ENCODE measurements at places on chromosomes 12 and 14.

GRCh38 chr12:23236811-23237210, 611.8 kb downstream of the ETNK1 start:
- no peak for DNase-seq

DNA sequence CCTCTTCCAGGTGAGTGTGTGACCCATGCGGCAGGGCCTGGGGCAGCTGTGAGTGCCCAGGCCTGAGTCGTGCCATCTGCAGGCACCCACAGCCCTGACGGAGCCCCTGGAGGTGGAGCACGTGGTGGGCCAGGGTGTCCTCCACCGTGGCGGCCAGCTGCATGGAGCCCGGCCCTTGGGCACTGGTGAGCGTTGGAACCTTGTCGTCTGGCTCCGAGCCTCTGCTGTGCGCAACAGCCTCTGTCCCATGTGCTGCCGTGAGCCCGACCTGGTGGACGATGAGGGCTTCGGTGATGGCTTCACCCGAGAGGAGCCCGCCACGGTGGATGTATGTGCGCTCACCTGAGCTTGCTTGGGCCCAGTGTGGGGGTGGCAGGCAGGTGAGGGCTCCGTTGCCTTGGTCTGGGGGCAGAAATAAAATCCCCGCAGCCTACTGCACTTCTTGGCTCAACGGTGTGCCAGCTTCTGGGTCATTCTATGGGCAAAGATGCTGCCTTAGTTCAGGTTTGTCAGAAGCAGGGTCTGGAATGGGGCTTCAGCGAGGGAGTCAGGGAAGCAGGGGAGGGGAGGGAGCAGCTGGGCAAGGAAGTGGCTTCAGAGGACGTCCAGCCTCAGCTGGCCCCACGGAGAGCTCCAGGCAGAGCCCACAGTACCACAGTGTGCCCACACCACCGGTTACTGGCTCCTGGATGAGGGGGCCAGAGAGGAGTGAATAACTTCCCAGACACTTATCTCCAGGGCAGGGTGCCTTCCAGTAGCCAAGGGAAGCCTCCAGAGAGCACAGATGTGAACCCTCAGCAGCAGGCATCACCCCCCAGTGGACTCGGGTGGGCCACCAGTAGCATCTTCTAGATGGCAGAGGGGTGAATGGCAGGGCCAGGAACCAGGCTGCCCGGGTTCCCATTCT, 1.2 kb upstream of the ARL6IP4 start:
- DNase-seq: no peak

DNA sequence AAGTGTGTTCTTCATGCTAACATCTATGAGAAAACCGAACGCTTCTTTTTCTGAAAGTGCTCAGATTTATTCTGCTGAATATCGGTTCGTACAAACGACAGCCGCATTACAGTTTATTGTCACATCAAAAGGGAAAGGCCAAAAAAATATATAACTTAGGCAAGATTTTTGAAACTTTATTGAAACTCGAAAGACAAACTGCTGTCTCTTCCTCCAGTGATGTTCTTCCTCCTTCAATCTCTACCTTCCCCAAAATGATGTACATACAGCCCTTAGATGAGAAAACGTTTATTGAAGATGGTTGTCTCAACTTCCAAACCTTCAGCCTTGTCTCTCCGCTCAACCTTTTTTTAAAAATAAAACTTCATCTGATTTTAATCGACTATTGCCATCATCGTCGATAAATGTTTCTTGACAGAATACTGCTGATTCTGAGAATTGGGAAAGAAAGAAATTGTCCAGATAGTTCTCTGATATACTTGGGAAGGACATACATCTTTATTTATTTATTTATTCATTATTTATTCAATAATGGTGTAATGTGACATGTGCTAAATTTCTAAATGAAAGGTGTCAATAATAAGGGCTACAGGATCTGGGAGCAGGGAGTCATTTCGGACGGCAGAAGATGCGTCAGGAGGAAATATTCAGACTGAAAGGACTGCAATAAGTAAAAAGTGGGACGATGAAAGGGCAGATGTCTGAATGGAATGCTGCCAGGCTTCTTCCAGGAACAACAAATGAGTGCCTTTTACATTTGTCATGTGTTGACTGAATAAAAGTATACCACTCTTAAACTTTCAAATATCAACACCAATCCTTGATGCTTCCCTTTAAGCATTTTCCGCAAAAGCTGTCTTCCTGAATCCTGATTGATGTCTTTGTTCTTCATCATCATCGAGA, 817 bp upstream of the MDM1 start:
- DNase-seq: no peak

DNA sequence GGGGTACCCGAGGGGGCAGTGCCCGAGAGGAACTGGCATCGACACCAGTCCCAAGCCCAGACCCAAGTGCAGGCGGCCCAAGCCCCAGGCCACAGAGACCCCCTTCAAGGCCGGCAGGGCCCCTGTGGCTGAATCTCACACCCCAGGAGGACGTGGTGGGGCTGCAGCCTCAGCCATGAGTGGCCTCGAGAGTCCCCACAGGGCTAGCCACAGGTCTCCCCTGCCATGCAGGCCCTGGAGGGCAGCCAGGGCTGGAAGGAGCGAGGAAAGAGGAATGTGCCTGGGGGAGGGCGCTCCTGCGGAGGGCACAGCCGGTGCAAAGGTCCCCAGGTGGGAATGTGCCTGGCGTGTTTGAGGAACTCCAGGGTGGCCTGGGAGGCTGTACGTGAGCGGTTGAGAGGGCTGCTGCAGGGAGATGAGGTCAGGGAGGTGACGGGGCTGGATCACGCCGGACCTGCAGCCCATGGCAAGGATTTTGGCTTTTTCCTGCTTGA, 86.1 kb downstream of the NCOR2 start:
- DNase-seq: no peak

GRCh38 chr14:30230719-30231118, 303.1 kb upstream of the PRKD1 start:
- no peak for DNase-seq

DNA sequence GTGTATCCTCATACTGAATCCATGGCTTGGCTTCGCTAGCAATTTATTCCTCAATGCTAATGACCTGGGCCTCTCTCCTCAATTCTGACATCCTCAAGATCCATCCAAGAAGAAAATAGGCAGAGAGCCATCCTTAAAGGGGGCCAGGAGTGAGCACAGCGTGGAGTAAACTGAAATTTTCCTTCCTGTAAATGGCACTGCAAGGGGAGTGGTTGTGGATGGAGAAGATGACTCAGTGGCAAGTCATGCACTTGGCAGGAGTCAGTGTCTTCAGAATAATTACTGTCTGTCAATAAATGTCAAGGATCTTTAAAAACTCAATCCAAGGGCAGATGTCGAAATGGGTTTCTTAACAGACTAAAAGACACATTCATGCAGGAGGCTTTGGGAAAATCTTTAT, 88.0 kb upstream of the TMEM132C start:
- no peak for DNase-seq

DNA sequence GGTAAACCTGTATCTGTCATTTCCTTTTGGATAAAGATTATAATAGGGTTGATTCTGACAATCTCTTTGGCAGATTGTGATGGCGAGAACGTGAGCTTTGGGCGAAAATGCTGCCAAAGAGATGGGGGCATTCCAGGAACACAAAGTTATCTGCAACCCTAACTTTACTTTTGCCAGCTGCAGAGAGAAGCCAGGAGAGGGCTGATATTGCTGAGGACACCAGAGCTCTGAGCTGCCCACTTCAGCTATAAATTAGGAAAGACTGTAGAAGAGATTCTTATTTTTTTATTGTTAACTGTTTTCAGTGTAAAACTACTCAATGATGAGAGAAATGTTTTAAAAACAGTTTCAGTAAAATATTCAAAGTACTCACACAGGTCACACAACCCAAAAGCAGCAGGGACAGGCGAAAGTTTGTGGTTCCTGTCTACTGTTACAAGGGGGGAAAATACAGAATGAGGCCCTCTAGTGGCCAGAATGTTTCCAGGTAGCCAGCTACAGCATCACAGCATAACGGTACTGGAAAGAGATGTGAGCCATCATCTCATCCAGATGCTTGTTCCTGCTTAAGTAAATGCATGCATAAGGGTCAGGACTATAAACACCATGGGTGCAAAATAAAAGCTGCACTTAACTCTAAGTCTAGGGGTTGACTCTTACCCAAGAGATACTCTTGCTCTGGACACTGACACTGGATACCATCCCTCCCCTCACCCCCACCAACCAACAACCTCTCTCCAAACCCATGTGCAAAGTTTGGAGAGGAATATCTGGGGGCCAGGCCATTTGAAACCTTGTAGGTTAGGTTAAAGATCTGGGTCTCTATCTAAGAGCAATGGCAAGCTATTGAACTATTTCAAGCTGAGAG, 498.4 kb downstream of the RMST start:
- no peak for DNase-seq

DNA sequence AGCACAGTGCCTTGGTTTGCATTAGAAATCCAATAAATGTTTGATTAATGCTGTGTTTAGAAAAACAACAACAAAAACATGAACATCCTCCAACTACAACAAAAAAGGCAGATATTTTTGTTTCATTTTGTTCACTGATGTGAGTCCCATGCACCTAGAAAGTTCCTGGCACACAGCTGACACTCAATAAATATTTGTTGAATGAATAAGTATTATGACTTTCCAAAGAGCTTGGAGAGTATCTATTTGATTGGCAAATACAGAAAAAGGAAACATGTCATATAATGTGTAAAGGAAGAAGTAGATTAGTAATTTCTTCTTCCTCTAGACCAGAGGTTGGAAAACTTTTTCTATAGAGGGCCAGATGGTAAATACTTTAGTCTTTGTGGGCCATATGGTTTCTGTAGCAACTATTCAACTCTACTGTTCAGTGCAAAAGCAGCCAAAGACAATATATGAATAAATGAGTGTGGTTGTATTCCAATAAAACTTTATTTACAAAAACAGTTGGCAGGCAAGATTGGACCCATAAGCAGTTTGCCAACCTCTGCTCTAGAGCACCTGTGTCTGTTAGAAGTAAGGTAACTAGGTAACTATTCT, 312.3 kb upstream of the DIO2 start:
- no peak for DNase-seq

GRCh38 chr12:3317841-3318501, 173.0 kb upstream of the PRMT8 start:
- DNase-seq: no peak

GRCh38 chr12:89309815-89310214, 42.5 kb downstream of the DUSP6 start:
- DNase-seq: no peak

DNA sequence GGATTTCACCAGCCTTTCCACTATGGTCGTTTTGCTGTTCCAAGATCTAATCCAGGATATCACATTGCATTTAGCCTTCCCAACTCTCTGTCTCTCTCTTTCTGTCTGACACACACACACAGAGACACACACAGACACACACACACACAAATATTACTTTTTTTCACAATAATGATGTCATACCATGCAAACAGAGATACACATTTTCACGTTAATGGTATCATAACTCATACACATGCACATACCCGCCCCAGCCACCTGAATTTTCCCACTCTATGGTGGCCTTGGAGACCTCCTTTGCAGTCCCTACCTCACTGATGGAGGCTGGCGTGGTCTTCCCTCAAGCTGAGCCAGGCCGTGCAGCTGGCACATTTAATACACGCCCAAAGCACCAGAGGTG, 7.2 kb upstream of the MYL2 start:
- DNase-seq: no peak

- no peak for DNase-seq
Measured at GRCh38 chr14:32694795-32695449, 243.8 kb upstream of the NPAS3 start.

DNA sequence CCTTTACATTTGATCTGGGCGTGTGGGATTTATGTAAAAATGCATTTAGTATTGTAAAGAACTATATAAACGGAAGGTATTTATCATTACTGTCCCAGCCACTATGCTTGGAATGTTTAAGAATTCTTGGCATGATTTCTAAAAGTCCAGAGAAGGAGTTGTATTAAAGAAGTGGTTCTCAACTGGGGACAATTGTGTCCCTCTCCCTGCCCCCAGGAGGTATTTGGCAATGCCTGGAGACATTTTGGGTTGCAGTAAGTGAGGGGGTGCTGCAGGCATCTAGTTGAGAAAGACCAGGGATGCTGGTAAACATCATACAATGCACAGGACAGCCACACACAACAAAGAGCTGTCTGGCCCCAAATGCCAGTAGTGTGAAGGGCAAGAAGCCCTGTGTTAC, 7.2 kb downstream of the SLC38A1 start:
- no peak for DNase-seq

DNA sequence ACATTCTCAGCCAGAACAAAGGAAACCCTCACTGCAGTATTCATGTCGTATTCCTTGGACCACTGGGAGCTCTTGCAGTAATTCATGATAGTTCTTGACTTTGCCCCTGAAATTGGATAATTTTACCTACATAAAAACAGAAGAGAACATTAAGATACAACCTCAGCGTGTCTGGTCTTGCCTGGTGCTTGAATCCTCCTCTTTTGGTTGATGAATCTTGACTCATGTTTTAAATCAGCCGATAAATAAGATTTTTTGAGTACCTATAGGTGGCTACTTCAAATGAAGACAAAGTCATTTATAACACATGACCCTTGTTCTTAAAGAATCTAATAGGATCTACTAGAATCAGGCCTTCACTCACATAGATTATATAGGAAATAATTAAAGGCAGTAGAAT, 221.0 kb downstream of the PTPRO start:
- no peak for DNase-seq

DNA sequence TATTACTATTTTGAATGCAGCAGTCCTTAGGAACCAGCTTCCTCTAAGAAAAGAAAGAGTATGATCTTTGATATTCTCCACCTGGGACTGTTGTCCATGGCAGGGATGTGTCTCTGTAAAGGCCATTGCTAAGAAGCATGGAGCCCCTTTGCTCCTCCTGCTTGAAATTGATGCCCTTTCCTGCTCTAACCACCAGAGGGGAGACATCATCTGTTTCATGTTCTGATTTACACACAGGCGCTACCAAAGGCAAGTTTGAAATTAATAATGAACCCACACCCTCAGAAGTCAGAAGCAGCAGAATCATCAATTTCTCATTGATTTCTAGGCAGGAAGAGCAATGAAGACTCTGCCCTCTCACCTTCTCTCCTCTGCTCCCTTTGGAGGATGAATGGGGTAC, 253.8 kb downstream of the RMST start:
- no peak for DNase-seq

GRCh38 chr12:115543269-115543668, 734.2 kb downstream of the MED13L start:
- DNase-seq: no peak

DNA sequence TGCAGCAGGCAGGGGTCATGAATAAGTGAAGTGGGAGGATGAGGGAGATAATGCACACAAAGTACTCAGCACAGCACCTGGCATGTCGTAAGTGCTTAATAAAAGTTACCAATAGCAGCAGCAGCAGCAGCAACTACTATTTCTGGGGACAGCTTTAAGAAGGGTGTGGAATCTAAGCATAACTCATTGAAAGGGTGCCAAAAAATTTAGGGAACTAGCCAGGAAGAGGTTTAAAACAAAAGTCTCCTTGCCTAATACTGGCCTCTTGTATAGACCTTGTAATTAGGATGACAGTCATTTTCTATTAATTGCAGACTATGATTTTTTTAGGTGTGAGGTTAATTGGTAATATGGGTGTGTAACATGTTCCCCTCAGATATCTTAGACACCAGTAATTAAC, 179.9 kb downstream of the PTPN11 start:
- no peak for DNase-seq

- DNase-seq: no peak
Measured at GRCh38 chr14:85315733-85316290, 214.1 kb upstream of the FLRT2 start.

Measured in foreskin melanocyte (primary cell).